Spleen (tissue), 13 donors: ENCODE measurements at places on chromosomes 5 and 9. TPM values are rescaled to one million over a fixed set of nuclear protein-coding genes. Genes with fewer than 3 reads are reported as not detected.

Gene ADRA1B
- 10.0 TPM for total RNA-seq

Gene SKP2
- total RNA-seq: 16.8 TPM

Gene IFNA2
- not detected for total RNA-seq

- H3K27me3 ChIP-seq: no peaks in the 10 kb centered on the region
- no peaks in the 10 kb centered on the region for H3K4me1 ChIP-seq
- DNase-seq: peak; percentile 59
- H3K4me3 ChIP-seq: no peak overlapping the region
- H3K27ac ChIP-seq: no peak overlapping the region
- no peaks in the 10 kb centered on the region for H3K36me3 ChIP-seq
These were observed 124.2 kb downstream of the WNK2 start for GRCh38 chr9:93308158-93308602.

- H3K27me3 ChIP-seq: peaks cover 7% of the 10 kb centered on the region
- H3K4me1 ChIP-seq: no peaks in the 10 kb centered on the region
- no peaks in the 10 kb centered on the region for H3K36me3 ChIP-seq
- no peak for DNase-seq
- H3K27ac ChIP-seq: no peak overlapping the region
These were observed 24.1 kb downstream of the UBE2QL1 start for GRCh38 chr5:6472792-6473191.

Gene ANXA1
- total RNA-seq: 98.4 TPM

Gene ADAM19
- total RNA-seq: 51.3 TPM
